ENCODE measurements at places on chromosomes 5 and 9.

DNA sequence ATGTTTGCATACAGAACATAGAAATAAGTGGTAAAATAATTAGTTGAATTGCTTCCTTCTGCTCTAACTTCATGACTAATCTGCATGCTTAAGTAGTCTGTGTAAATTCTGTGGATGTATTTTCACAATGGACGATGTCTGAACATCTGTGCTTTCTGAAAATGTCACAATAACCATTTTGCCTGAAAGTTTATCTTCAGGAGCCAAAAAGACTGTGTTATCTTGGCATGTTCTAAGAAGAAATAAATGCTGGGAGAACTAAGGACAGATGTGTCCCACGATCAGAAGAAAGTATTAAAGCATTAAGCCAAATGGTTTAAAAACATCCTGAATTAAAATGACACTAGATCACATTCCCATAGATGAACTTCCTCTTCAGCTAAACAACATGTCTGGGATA is 397.6 kb downstream of the SPOCK1 start:
- no peak for DNase-seq

- no peak for DNase-seq
Measured at GRCh38 chr9:125545845-125546244, 161.2 kb downstream of the MAPKAP1 start.

DNA sequence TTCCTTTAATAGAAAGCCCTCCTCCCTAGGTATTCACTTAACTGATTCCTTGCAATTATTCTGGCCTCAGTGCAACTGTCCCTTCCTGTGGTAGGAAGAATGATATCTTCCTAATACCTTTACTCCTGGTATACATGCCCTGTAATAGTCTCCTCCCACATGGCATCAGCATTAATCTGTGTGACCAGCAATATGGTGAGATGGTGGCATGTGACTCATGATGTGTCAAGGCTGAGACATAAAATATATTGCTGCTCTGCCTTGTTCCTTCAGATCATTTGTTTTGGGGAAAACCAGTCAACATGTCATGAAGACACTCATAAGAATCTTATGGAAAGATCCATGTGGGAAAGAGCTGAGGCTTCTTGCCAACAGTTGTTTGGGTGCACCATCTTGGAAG is 149.1 kb upstream of the TRPM3 start:
- no peak for DNase-seq

GRCh38 chr9:86176468-86176867 is 77.1 kb upstream of the GOLM1 start:
- DNase-seq, result peak; percentile 81

DNA sequence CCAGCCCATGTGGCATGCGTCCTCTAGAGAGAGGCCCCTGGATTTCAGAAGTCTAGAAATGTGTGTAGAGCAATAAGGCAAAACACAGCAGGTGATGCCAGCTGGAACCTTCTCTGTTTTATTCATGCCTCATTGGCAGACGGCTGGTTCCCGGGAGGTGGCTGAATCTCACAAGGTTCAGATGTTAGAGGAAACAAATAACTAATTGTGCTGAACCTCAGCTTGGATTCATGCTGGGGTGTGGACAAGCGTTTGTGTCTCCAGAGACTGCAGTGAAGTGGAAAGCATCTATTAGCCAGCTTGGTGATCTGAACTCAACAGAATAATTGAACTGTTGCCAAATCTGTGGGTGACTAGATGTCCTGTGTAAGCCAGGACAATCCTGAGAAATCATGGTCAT is 131.1 kb upstream of the NR4A3 start:
- DNase-seq, result peak; percentile 72

DNA sequence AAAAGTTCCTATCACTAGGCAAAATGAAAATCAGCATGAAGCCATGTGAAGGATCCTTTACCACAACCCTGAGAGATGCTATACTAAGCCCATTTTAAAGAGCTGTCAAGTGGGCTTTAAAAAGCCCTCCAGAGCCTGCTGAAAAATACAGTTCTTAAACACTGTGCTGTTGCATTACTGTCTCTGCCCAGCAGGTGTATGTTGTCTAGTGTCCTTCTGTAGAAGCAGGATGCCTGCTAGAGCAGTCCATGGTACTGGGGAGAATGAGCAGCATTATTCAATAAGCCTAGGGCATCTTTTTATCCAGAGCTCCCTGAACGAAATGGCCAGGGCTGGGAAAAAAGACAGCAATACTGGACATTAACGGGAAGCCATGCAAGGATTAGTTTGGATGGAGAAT is 126.2 kb upstream of the PLCXD3 start:
- DNase-seq, result no peak

- DNase-seq, result no peak
Measured at GRCh38 chr5:158990979-158991775, 108.5 kb downstream of the EBF1 start.

- no peak for DNase-seq
Measured at GRCh38 chr5:61995486-61995885, 310.5 kb upstream of the KIF2A start.

DNA sequence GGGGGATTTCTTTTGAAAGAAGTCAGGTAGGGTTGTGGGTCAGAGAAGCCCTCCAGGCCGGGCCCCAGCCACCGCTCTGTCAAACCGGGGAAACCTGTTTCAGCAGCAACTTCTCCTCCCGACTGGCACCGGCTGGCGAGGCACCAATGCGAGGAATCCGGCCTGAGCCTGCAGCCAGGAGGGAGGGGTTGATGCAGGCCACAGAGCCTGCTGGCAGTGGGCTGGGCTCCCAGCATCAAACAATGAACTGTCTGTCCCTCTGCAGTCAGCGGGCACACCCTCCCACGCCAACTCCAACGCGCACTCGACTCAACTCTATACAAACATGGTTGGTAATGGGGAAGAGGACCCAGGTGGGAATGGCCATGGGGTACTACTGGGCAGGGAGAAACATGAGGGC is 12.1 kb downstream of the PCDH1 start:
- no peak for DNase-seq

DNA sequence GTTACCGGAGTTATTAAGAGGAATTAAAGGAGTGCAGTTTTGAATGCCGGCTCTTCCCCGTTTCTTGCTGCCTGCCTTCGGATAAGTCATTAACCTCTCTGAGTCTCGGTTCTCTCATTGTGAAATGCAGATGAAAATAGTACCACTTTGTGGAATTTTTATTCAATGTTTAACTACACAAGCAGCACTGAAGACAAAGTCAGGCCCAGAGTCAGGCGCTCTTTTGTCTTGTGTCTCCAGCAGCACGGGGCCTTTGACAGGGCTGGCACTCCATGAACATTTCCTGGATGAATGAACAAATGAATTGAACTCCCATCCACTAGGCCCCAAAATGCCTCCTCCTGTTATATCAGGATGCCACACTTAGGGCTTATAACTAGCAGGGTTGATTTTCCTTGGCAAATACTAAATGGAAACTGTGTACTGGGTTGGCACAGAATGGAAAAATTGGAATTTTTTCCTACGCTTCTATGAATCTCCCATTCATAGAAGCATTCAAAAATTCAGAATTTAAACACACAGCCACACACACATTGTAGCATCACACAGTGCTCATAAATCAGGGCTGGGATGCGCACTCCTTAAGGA is 332.8 kb downstream of the MLLT3 start:
- no peak for DNase-seq

DNA sequence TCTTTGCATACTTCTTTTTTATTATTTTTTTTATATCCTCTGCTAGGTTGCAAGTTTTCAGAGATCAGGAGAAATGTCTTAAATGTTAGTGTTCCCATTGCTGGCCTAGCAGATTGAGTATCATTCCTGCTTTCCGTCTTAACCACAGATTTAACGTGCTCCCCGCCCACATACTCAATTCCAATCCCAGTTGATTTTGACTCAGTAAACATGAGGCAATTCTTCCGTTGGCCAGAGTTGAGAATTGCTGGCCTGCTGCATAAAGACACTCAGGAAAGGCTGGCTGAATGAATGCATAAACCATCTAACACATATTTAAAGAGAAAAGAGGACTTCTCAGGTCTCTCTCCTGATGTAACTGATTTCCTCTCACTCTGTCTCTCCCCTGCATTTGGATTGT is 46.8 kb upstream of the PLPP6 start:
- no peak for DNase-seq

DNA sequence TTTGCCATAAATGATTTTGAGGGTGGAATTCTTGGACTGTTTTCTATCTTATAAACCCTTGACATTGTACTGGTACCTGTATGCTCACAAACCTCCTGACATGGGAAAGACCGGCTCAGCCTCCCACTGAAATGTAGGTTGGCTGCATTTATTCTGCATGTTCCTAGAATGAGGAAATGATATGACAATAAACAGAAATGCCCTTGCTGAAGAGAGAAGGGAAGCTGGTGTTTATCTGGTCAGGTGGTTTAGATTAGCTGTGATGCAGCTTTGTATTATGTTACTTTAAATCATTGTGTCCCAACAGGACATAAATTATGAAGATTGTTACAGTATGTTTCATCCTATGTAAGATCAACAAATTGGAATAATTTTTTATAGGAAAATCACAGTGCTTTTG is 23.1 kb upstream of the CATSPER3 start:
- no peak for DNase-seq

- peak; percentile 47 for DNase-seq
Measured at GRCh38 chr5:163912046-163912445, 406.6 kb downstream of the MAT2B start.

Data from NCI-H1417 treated with DMSO at 0.1 percent for 48 hours (cell line).